ENCODE measurements at places on chromosomes 3 and 15.

DNA sequence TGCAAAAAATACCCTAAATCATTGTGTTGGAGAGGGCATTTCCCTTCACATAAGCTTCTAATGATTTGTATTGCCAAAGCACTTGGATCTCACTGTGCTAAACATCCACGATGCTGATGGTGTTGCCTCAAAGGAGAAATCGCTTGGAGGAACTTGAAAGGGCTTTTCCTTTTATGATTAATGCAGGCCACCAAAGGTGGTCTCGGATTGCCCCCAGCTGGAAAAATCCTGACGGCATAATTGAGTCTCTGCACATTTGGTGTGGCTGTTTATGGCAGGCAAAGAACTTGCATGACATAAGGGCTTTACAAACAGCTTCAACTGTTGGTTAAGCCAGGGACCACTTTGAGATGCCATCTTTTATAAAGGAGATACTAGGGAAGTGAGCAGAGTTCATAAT, 664.0 kb upstream of the ADAMTS9 start:
- DNase-seq, result no peak

- DNase-seq, result peak; percentile 25
Measured at GRCh38 chr3:129278966-129279906, 566 bp downstream of the HMCES start.

DNA sequence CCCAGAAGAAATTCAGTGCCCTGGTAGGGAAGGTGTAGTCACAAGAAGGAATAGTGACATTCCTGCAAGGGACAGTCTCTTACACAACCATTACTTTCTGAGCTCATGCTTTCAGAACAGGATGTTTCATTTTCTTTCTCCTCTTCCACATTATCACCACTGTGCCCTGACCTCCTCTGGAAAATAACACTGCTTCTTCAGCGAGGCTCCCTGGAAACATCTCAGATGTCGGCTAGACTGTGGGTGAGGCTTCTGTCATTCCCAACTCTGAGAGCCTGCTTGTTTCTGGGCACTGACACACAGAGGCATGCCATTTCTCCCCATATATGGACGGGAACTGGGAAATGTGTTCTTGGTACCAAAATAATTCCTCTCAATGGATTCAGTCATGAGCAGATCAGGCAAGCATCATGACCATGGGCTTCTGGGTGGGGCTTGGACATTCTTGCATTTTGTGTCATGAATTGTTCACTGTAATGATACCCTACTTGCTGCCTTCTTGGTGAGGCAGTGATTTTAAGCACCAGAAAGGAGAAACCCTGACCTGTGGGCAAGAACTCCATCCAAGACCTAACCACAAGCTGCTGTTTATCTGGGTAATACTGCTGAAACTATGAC, 14.3 kb upstream of the TNFAIP8L3 start:
- no peak for DNase-seq

DNA sequence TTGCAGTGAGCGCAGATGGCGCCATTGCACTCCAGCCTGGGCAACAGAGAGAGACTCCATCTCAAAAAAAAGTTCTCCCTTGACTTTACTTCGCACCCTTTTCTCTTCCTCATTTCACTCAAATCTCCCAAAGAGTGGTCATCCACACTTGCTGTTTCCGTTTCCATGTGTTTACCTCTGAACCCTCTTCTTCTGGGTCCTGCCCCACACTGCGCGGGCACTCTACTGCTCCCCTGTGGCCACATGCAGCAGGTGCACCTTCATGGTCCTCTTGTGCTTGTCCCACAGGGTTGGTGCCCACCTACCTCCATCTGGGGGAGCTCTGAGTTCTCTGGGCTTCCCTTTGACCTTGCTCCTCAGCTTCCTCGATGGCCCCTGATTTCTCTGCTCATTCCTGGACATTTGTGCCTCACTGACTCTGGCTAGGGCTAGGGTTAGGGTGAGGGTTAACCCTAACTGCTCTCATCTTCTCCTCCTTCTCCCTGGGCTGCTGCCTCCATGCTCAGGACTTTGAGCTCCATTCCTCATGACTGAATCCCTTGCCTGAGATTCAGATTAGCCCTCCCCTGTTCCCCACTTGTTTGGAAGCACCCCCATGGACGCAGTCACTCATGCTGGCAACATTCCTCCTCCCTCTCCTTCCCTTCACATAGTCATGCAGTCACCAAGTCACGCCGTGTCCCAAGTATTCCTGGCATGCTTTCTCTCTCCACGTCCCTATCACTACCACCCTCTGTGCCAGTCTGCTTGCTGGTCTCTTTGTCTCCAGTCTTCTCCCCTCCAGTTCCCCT, 26.6 kb upstream of the KY start:
- no peak for DNase-seq

DNA sequence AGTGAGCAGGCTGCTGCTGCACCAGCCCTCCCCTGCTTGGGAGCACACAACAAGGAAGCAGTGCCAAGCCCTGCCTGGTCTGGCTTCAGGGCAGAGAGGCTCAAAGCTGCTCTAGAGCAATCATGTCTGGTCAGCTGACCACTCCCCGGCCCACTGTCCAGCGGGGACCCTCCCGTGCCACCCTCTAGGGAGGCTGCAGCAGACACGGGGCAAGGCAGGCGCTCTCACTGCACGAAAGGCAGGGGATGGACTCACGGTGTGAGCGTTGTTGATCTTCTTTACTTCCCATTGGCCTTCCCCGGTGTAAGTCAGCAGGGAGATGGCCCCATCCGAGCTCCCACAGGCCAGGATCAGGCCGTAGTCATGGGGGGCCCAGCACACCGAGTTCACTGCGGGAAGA, 9.2 kb downstream of the SEC13 start:
- no peak for DNase-seq

DNA sequence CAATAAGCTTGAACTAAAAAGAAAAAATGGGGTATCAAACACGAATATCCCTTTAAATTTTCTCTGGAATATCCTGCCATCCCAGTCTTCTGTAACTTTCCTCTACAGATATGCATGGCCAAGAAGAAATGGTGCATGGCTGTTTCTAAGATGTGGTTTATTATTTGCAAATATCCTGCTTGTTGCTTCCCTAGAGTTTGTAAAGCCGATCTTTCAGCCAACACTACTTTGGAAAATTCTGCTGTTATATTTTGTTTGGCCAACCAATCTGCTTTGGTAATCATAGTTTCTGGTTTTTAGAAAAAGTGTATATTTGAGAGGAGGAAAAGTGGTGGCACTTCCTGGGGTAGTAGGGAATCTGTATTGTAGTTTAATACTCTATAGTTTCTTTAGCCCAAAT, 13.9 kb downstream of the PHLDB2 start:
- DNase-seq, result no peak

DNA sequence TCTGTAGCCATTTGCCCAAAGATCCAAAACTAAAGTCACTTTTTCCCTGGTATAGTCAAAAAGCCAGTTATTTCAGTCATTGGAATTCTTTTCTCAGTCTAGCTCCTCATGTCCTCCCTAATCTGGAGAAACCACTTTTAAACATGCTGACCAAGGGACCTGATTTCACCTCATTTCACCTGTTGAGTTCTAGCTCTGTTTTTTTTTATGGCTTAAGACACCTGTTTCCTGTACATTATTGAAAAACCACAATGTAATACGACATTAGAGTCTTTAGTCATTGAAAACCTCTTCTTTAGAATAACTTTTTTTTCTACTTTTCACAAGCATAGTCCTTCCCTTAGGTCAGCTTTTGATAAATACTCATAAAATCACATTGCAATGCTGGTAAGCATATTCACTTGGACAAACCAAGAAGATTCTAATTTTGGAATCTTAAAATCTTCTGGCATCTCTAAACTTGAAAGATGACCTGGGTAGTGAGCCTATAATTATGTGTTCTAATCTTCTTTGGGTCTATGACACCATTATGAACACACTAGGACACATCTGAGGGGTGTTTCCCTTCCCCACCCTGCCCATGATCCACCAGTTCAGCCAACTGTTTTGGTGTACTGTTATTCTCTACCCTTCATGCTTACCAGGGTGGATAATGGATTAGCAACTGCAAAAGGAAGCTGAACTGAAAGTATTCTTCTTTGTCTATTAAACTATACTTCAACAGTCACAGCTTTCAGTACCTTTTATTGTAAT, 103.5 kb upstream of the FXR1 start:
- DNase-seq, result no peak

DNA sequence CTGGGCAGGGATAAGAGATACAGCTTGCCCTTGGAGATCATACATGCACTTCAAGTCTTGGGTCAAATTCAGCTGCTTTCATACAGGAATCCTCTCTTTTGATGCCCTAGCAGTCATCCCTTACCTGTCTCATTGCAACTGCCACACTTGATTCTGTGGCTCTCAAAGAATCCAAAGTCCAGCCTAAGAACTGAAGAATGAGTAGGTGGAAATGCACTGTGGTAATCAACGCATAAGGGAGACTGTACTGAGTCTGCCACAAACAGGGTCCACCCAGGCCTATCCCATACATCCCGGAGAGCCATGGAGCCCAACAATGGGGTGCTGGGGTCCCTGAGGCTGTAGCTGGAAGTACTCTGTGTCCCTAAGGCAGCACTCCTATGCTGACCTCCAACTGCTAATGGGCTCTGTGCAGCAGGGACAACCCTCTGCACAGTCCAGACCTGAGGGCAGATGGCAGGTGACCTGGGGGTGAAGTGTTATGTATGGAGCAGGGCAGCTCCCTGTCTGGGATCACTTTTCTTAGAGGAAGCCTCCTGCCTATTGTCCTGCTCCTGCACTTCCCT, 1.7 kb upstream of the VPS18 start:
- DNase-seq, result no peak

GRCh38 chr3:192706272-192706671, 21.1 kb downstream of the FGF12 start:
- DNase-seq, result no peak

- DNase-seq, result no peak
Measured at GRCh38 chr3:42134867-42135464, 43.8 kb downstream of the TRAK1 start.

DNA sequence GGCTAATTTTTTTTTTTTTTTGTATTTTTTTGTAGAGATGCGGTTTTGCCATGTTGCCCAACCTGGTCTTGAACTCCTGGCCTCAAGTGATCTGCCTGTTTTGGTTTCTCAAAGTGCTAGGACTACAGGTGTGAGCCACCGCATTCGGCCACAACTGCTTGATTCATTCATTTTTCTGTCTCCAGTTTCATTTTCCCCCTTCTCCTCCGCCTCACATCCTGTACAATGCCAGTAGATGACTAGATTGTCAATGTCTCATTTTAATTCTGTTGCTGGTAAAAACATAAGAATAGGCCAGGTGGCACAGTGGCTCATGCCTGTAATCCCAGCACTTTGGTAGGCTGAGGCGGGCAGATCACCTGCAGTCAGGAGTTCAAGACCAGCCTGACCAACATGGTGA, 12.0 kb upstream of the ZNF592 start:
- no peak for DNase-seq

DNA sequence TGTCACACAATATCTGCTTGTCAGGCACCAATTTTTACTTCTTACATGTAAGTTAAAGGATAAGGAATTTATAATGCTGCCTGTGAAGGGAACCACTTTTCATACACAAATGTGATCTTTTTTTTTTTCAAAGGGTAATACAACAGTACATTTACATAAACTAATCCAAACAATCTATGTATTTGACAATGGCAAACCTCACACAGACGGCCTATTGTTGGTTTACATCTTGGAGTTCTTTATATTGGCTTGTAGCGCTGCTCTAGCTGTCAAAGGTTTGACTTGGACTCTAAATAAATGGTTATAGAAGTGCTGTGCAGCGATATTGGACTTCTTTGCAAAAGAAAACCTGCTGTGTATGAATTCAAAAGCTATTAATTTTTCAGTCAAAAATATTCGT, 598.0 kb downstream of the FOXP1 start:
- DNase-seq, result no peak

DNA sequence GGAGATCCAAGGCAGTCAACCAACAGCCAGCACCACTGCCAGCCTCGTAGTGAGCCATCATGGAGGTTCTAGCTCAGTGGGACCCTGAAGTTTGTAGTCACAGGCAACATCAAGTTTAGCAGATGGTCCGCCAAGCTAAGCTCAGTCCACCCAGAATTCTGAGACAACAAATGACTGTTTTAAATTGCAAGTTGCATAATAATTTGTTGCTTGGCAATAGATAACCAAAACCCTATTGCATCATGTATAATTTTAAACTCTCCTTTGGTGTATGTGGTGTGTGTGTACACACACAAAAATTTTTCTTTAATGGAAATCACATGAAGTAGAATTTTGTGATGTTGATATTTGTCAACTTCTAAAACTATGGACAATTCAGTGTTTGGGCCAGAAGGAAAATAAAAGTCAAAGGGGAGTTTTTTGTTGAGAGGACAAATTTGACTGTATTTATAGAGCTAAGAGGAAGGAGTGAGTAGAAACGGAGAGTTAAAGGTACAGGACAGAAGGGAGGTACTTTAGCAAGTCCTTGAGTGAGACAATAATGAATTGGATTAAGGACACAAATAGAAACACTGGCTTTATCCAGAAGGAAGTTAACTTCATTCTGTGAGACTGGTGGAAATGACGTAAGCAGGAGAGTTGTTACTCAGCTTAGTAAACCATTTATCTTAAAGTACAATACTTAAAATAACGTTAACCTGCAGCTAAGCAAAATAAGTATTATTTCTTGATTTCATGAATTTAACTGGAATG, 83.6 kb downstream of the NCEH1 start:
- no peak for DNase-seq

DNA sequence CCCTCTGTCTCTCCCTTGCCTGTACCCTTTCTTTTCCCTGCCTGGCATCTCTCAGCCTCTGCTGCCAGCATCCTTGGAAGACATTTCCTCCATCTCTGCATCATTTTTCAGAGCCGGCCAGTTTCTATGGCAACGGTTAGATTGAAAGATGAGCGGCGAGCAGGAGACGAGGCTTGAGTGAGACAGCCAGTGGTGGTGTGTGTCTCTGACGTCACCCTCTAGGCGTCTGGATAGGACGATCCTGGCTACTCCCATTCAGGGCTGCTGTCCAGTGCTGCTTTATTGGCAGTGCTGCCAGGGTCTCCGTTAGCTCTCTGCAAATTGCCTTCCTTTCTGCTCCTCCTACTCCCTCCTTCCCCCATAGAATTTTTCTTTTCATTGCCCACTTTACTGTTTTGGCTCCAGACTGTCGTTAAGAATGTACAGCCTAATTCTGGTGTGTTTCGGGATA, 57.9 kb downstream of the TRAK1 start:
- no peak for DNase-seq
